ENCODE measurements at places on chromosomes 7 and 10.
A peak's percentile ranks its signal among the peaks of the same experiment; 100 is the strongest.

GRCh38 chr7:134084488-134085144 lies 42.5 kb upstream of the LRGUK start:
- no peak for DNase-seq

DNA sequence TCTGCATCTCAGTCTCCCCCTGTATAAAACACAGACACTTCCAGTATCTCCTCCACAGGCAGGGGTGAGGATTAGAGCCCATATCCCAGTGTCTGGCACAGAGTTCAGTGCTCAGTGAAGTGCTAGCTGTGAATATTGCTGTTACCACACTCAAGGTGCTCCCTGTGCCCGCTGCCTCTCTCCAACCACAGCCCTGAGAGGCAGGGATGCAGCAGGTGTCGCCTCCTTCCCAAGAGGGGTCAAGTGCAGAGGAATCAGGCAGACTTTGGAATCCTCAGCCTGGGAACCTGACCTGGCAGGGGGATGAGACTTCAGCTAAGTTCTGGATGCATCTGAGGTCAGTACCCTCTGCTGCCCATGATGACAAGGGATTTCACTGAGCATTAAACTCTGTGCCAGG lies 163.1 kb downstream of the GFRA1 start:
- no peak for DNase-seq

DNA sequence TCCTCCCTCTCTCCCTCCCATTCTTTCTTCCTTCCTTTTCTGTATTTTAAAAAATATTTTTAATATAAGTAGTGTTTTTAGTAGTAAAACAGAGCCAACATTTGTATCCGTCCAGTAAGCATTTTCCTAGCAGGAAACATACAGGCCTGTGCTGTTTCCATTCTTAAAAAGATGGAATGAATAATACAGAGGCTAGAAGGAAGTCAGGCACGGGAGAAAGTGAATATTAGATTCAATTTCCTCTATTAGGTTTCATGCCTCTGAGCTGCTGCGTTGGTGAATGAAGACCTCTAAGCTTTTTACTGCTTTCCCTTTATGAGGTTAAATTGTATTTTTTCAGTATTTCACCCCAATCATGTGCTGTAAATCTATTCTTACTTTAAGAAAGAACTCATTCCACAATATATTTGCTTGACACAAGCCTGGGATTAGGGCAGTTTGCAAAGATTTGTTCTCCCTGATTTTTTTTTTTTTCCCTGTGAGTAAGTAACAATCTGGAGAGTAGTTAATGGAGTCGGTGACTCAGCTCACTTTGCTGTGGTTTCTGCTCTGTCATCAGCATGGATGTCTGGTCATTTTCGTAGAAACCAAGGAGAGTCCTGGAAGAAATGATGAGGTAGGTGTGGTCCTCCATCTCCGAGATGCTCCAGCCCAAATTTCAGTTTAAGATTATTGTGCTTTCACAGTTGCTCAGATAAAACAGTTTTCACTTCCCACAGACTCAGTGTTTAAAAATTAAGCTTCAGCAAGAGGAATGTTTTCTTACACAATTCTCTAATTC lies 76.1 kb upstream of the PITRM1 start:
- DNase-seq: no peak

- no peak for DNase-seq
These were observed 1.8 kb downstream of the CCDC186 start for GRCh38 chr10:114172216-114172615.

DNA sequence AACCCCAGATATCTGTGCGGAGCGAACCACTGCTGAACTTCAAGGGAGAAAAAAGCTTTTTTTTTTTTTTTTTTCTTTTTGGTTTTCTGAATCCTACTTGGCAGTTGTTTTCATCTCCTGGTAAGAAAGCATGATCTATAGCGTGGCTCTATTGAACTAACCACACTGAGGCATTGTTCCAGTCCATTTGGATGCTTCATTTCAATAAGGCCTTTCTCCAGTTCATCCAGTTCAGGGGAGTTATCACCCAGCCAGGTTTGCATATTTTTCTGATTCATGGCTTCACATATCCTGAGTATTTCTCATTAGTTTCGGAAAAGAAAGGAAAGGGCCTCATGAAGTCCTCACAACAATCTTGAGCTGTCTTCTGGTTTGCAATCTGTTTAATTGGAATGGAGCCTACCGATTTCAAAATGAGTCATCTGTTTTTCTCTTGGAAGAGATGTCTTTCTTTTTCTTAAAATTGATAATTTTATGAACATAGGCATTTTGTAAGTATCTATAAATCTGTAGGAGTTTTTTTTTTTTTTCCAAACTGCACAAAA lies 93.1 kb upstream of the STEAP4 start:
- DNase-seq: no peak

DNA sequence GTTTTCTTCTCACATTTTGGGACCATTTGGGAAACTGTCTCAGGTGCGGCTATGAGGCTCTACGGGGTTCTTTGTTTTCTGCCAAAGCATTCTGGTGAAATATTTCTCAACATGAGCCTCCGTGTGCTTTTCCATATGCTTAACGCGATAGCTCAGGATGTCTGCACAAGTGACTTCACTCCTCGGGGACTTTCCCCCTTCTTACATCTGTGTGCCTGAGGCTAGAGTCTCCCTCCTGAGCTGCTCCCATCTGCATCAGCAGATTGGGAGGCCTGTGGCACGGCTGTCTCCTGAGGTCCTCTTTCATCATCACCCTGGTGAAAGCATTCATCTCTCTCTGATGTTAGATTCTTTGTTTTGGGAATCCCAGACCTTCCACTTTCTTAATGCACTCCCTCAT lies 1190.9 kb downstream of the TYW1 start:
- DNase-seq: no peak

- DNase-seq: peak; percentile 76
These were observed 23.8 kb downstream of the FGFBP3 start for GRCh38 chr10:91885362-91886079.

DNA sequence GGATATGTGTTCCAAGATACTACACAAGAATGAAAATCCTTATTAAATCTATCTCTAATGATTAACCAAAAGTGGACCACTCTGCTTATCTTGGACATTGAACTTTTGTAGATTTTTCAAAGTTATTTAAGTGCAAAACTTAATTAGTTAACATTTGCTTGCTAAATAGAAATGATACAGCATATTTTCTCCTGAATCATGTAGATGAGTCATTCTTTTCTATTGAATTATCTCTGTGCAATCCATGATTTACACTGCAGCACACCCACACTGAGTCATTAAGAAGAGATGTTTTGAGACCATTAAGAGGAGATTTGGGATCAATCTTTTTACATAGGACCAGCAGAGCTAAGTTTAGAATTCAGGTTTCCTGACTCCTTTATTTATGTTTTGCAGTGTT lies 6.6 kb upstream of the ABCC2 start:
- DNase-seq: no peak

- no peak for DNase-seq
These were observed 90.6 kb downstream of the CUL2 start for GRCh38 chr10:34999532-34999931.

DNA sequence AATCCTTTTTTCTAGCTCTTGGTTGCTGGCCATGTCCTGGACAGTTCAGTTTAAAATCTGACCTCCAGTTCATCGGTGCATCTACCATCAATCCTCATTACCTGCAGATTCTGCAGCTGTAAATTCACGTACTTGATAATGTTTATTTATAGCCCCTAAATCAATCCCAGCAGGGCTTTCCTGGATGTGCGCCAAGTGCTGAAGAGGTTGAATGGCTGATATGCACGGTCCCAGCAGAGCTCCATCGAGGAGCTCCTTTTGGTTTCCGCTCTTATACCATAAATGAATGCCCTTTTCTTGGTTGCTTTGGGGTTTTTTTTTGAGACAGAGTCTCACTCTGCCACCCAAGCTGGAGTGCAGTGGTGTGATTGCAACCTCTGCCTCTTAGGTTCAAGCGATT lies 91.2 kb upstream of the CCZ1B start:
- DNase-seq: no peak

DNA sequence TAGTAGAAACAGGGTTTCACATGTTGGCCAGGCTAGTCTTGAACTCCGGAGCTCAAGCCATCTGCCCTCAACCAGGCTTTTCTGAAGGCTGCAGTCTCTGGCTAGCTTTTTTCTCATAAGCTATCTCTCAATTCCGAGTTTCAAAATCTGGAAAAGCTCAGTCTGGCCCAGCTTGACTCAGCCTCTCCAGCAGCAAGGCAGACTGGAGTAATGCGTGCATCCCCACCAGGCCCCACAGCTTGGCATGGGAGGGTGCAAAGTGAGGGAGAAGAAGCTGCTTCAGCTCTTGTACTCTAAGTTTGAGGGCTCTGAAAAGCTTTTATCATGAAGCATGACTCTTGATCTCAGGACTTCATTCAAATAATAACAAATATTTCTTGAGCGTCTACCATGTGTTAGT lies 4.8 kb downstream of the DHTKD1 start:
- DNase-seq: no peak

DNA sequence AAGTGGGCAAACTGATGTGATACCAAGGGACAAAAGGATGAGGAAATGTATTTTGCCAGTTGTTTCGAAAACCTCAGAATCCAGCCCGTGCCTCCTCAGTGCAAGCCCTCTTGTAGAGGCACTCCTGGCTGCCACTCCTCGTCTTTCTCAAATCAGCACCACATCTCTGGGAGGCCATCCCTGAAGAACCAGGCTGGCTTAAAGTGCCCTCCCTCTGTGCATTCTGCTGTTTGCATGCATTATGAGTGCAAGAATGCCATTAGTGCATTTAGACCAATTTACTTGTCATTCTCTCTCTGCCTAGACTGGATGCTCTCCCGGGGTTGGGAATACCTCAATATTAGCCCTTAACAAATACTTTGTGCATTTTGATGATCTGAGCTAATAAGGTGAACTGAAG lies 19.9 kb upstream of the FAM180A start:
- no peak for DNase-seq

DNA sequence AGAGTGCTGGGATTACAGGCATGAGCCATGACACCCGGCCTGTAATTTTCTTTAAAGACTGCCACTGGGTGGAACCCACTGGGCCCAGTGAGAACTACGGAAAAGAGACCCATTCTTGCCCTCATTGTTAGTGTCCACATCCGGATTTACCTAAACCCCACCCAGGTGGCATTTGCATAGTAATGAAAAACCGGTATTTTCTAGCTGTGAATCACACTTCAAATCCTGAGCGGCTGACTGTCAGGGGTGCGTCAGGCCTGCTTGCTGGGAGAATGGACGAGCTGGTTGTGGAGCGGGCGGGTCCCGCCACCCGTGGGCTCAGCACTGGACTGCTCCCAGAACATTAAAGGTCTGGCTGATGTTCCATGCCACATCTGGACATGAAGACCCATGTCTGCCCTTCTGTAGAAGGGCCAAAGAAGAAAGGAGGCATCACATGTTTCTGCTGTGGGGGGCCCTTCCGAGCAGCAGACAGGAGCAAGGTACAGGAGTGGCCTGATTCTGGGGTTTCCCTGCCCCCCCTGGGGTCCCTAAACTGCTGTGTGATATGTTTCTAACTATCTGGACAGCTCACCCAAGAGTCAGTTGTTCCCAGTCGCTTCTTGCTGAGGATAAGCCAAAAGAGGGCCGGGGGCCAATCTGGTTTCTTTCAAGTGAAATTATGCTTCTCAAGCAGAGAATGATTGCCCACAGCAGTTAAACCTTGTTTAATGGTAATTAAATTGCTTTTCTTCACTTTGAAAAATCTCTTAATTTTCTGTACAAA lies 46.4 kb downstream of the KIAA1217 start:
- no peak for DNase-seq

GRCh38 chr7:151866761-151867655 lies 9.9 kb downstream of the PRKAG2 start:
- DNase-seq: no peak

GRCh38 chr7:154568346-154568745 lies 434.6 kb downstream of the PAXIP1 start:
- no peak for DNase-seq

DNA sequence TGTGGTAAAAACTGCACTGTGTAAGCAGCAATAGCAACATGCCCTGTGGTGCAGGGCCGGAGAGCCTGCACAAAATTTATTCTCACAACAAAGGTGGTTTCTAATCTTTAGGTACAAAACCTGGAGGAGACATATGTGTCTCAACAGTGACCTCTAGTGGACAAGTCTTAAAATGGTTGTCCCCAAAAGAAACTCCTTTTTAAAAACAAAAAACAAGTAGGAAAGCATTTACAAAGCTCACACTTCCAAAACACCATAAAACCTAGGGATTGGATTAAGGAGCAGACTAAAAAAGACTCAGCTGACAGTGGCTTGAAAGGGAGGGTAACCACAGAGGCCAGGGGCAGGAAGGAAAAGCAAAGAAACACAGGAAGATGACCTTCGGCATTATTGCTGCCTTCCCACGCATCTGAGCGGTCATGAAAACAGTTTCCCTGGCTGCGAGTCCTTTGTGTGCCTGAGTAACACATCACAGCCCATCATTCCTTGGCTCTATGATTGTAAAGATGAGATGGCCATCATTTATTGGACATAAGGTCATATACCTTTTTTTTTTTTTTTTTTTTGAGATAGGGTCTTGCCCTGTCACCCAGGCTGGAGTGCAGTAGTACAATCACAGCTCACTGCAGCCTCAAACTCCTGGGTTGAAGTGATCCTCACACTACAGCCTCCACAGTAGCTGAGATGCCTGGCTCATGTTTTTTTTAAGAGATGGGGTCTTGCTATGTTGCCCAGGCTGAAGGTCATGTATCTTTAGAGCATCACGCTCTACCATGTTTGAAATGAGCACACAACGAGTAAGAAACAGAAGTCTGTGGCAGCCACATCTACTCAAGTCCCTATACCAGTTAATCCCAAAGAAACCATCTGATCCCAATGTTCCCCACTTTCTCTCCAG lies 39.5 kb downstream of the RSU1 start:
- peak; percentile 8 for DNase-seq

- DNase-seq: no peak
These were observed 127.3 kb downstream of the TRIL start for GRCh38 chr7:28830846-28831245.

DNA sequence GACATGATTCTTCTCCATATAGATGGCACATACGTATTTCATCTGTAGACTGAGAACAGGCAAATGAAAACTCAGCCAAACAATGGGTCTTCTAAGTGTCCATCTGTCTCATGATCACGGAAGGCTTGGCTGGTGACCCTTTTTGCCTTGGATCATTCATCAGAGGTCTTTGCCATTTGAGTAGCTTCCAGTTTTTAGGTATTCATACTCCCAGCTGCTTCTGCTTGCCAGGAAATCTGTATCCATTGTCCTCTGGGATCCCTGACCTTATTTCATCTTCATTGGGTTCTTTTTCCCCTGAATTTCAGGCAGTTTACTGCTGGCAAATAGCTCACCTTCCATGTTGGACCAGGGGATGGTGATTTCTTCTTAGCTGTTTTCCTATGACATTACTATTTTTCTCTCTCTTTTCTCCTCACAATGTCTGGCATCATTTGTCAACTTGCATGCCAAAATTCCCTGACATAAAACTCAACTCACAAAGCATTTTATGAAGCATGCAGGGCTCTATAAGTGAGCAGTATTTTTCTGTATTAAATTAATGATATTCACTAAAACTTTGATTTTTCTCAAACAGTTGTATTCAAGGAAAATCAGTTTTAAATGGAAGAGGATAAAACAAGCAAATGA lies 241.2 kb downstream of the DNAJB9 start:
- no peak for DNase-seq

- no peak for DNase-seq
These were observed 1.5 kb downstream of the KCP start for GRCh38 chr7:128908750-128909624.

- no peak for DNase-seq
These were observed 70.8 kb downstream of the CHN2 start for GRCh38 chr7:29265208-29265923.

- no peak for DNase-seq
These were observed 59.2 kb downstream of the EMX2 start for GRCh38 chr10:117601716-117602115.

- peak; percentile 27 for DNase-seq
These were observed 484.2 kb downstream of the PLXNA4 start for GRCh38 chr7:132092106-132092505.
